ENCODE measurements at places on chromosomes 12 and 14.

DNA sequence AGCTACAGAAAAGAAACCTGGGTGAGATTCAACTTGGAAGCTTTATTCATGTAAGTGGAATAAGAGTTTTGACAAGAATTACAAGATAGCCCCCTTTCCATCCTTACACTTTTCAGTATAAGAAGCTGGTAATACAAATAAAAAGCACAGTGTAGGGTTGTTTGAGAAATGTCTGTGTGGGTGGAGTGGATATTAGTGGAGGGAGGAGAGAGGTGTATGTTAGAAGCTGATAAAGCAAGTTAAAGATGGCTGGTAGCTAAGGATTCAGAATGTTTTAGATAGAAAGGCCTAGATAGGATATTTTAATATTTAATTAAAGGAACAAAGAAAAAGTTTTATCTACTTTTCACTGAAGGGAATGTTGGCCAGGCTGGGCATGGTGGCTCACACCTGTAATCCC is 12.5 kb downstream of the CFAP54 start:
- no peak for DNase-seq

DNA sequence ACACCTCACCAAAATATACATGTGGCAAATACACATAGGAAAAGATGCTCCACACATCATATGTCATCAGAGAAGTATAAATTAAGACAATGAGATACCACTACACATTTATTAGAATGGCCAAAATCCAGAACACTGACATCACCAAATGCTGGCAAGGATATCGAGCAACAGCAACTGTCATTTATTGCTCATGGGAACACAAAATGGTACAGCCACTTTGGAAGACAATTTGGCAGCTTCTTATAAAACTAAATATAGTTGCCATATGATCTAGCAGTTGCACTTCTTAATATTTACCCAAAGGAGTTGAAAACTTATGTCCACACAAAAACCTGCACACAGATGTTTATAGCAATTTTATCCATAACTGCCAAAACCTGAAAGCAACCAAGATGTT is 7.0 kb upstream of the KCNK13 start:
- DNase-seq: no peak

DNA sequence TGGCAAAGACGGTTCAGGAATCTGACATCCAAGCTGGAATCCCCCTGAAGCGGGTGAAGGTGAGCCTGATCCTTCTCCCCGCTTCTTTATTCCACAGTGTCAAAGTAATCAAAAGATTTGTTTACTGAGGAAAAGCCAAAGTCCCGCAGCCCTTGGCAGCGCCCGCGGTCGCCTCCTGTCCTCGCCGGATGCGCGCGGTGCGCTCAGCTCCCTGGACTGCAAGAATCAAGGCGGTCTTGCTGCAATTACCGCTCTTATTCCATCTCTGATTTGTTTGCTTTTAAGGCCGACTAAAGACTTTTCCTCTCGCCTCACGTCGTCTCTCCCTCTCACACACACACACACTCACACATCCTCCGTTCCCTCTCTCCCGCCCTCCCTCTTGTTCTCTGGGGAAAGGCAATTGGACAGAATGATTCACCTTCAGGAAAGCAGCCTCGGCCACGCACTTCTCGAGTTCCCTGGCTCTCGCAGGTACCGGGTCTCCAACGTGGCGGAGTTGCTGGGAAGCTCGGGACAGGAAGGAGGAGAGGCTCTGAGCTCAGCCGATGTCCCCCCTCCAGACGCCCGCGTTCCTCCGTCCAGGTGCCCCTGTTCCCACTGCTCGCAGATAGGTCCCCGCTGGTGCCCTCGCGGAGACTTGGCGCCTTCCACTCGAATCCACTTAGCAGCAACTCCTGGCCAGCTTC is 68.6 kb upstream of the USP15 start:
- DNase-seq: no peak

DNA sequence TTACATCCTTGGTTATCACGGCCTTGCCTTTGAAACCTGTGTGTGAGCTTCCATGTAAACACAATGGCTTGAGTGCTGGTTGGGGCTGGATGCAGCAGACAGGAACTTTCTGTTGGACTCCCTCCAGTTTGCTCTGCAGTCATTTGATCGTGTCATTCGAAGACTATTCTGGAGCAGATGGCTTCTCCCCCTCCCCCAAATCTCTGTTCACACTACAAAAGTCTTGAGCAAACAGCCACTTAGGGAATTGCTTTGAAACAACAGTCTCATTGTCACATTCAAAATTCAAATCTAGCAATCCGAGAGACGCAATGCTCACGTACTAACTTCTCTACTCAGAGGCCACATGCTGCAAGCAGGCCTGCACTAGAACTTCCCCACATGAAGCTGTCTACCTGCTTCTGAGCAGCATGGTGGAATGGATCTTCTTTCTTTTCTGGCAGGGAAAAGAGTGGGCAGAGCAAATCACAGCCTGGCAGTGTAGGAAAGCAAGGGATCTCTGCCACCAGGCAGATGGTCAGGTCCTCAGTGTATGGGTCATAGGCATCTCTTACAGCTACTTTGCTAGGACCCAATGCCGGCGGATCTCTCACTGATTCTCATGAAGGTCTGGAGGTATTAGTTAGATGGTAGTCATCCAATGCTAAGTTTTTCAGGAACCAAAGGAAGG is 214.2 kb downstream of the PPM1H start:
- no peak for DNase-seq

DNA sequence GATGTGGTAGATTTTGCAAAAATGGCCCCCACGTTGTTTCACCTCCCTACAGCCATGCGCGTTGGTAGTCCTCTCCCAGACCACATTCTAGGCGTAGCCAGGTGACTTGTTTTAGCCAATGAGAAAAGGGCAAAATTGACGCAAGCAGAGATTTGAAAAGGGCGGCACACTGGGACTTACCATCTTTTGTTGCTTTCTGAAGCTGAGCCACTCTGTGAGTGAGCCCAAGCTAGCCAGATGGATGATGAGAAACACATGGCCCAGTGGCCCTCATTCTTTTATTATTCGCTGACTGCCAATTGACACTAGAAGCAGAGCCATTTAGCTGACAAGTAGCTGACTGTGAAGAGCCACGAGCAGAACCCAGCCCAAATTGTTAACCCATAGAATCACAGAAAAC is 142.0 kb upstream of the GZMB start:
- no peak for DNase-seq

DNA sequence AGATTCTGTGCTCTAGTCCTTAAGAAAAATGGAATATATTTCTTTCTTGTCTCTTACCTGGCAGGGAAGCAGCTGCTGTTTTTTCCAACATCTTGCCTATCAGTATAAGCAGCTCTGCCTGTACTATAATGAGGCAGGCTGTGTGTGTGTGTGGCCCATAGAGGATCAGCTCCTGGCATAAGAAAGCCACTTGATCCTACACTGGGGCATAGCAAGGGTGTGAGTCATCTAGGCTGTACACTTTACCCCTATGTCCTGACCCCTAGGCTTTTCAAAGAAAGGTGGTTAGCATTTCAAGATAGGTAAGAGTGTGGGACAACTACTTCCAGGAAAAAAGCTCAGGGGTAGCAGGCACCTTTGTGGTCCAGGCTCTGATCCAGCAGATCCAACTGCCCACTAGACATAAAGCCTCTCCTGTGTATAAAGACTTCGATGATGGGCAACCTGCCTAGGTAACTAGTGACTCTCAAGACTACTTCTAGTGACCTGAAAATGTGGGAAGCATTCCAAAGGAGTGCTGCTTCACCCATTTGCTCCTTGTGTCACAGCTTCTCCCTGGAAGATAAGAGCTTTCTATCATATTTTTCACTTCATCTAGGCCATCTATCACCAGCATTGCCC is 4.9 kb upstream of the SENP1 start:
- DNase-seq: no peak

GRCh38 chr12:82671673-82672195 is 15.0 kb upstream of the TMTC2 start:
- DNase-seq: no peak

DNA sequence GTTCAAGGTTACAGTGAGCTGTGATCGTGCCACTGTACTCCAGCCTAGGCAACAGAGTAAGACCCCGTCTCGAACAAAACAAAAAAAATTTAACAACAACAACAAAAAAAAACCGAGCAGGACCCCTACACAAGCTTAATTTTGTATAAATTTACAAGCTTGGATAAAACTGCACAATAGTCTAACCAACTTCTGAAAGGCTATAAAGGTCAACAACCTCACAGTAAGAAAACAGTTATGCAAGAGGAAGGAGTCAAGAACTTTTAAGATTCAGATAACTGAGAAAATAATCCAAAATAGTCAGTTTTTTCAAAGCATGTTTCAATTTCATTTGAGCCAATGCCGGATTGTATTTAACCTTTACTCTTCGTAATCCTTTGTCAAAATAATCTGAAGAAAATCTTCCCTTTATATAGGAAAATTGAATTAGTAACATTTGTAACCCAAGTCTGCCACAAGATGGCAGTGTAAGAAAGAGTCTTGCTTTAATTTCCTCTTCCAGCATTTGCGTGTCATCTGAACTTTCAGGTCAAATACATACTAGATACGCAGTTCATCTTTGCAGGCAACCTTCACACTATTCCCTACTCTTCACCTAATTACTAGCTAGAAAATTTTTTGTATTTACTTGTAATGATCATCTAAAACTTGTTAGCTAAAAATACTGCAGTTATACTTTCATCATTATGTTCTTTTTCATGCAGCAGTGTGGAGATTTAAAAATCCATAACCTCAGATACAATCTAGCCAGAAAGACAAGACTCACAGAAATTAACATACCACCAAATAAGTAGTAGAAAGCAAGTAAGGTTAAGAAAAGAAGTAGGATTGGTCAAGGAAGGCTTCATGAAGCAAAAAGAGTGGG is 5.8 kb downstream of the CCNB1IP1 start:
- DNase-seq: no peak

GRCh38 chr12:130031571-130032189 is 127.9 kb upstream of the TMEM132D start:
- DNase-seq: no peak

DNA sequence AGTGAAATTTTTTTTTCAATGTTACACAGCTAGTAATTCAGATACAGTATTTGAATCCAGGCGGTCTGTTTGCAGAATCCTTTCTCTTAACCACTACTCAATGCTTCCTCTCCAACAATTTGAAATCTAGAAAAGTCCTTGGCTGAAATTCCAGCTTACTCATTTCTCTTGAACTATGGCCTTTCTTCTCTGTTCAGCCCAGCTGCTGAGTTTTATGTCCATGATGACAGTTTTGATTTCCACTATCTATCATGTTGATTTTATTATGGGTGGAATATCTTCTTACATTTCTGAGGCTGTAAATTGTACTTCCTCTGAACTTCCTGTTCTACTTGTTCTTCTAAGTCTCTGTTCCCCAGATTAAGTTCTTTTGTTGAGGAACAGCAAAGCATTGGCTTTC is 315.3 kb downstream of the DIO2 start:
- no peak for DNase-seq

- no peak for DNase-seq
Observed at GRCh38 chr14:29548948-29549370, 378.7 kb downstream of the PRKD1 start.

- DNase-seq: no peak
Observed at GRCh38 chr14:44316647-44317440, 190.2 kb downstream of the FSCB start.

DNA sequence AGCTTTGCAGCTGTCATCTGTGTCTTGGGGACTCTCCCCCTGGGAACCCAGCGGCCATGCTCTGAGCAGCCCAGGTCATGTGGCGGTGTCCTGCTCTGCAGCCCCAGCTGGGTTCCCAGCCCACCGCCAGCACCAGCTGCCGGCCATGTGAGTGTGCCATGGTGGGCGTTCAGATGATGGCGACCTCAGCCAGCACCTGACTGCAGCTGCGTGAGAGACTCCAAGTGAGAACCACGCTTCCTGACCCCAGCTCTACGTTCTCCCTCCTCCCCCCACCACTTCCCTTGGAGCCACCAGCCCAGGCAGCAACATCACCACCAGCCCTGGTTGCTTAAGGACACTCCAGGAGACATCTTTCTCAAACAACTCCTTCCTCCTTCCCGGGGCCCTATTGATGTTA is 68.8 kb downstream of the SLC24A4 start:
- no peak for DNase-seq

DNA sequence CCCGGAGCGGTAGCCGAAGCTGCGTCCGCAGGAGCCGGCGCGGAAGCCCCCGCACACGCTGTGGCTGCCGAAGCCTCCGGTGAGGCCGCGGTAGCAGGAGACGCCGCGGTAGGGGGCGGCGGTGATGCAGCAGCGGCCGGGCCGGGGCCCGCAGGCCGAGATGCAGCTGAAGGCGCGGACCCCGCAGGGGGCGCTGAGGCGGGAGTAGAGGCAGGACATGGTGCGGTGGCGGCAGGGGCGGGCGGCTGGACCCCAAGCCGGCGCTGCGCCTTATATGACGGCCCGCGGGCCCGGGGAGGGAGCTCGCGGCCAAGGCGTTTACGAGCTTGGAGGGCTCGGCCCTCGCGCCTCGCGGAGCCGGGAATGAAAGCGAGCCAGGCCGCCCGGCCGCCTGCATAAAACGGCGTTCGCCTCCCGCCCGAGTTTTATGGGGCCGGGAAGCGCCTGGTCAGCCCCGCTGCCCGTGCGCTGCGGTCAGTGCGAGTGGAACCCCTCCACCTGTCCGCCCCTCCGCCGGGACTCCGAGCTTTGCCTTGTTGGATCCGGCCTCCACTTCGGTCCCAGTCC is 16.0 kb upstream of the KRT86 start:
- DNase-seq: no peak

DNA sequence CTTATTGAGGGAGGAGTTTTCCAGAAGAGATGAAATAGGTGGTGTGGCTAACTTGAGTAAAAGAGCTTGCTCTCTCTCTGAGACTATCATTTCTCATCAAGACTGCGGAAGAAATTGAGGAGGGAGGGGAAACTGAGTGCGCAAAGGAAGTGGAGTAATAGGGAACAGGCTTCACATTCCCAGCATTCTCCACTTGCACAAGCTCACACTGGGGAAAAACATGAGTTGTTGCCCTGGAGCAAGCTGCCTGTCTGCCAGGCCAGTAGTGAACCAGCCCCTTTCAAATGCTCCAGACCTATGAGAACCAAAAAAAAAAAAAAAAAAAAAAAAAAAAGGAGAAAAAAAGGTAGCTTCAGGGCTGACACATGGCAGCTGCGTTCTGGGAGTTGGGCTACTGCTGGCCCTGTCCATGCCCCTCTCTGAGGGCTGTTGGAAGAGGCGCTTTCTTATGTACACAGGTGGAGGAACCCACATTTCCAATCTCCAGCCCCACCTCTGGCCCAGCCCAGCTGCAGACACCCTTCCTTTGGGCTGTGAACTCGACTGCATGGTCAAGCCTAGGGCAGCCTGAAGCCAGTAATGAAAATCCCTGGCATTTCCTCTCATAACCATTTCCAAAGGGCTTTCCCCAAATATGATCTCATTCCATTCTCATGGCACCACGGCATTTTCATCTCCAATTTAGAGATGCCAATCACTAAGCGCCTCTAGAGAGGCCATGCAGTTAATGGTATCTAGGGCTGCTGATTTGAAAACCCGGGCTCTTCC is 32.5 kb upstream of the EMP1 start:
- no peak for DNase-seq

- no peak for DNase-seq
Observed at GRCh38 chr12:68981516-68981915, 48.5 kb upstream of the CPM start.

GRCh38 chr12:112514926-112515642 is 96.3 kb downstream of the PTPN11 start:
- DNase-seq: no peak
